Activated naive CD8-positive, alpha-beta T cell treated with anti-CD3 and anti-CD28 coated beads, Interleukin-2, amount 50 U/mL, for 24 hours (primary cell): ENCODE measurements at places on chromosomes 7 and 10.
A peak's percentile ranks its signal among the peaks of the same experiment; 100 is the strongest.

- DNase-seq: no peak
These were observed 1.3 kb upstream of the PTPRN2 start for GRCh38 chr7:158588878-158589442.

- DNase-seq: no peak
These were observed 48.5 kb downstream of the CPEB3 start for GRCh38 chr10:92242380-92242779.

GRCh38 chr10:18079665-18080295 is 60.4 kb upstream of the CACNB2 start:
- no peak for DNase-seq

GRCh38 chr7:24982917-24983316 is 2.9 kb upstream of the OSBPL3 start:
- peak; percentile 24 for DNase-seq

GRCh38 chr10:58733436-58733835 is 220.8 kb downstream of the BICC1 start:
- no peak for DNase-seq

DNA sequence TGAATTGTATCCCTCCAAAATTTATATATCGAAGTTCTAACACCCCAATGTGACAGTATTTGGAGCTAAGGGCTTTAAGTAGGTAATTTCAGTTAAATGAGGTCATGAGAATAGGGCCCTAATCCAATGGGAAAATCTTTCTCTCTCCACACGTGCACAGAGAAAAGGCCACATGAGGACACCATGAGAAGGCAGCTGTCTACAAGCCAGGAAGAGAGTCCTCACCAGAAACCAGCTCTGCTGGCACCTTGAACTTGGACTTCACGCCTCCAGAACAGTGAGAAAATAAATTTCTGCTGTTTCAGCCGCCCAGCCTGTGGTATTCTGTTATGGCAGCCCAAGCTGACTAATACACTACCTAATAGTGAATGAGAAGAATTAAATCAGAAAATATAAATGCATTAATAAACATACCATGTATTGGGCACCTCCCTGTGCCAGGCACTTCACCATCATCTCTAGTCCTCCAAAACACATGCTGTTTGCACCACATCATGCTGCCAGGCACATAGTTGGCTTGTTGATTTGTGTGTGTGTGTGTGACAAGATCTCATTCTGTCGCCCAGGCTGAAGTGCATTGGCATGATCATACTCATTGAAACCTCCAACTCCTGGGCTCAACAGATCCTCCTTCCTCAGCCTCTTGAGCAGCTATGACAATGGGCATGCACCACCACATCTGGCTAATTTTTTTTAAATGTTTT is 9.1 kb upstream of the TOMM7 start:
- DNase-seq: no peak

- no peak for DNase-seq
These were observed 40.5 kb downstream of the NRBF2 start for GRCh38 chr10:63173468-63174232.

- no peak for DNase-seq
These were observed 59.0 kb upstream of the CHST15 start for GRCh38 chr10:124152139-124153022.

DNA sequence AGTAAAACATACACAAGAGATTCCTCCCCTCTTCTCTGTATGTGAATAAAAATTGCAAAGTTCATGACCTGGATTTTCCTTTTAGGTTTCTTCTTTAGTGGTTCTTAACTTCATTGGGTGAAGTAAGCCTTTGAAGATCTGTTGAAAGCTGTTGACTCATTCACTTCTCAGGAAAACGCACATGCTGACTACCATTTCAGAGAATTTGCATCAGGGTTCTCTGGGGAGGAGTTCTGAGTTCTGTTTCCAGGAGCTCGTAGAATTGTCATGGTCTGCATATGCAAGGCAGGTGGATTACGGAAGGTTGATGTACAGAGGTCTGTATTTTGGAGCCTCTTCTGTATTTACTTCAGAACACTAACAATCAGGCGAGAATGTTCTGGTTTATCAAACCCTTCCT is 962 bp upstream of the SLC26A4 start:
- DNase-seq: peak; percentile 36

DNA sequence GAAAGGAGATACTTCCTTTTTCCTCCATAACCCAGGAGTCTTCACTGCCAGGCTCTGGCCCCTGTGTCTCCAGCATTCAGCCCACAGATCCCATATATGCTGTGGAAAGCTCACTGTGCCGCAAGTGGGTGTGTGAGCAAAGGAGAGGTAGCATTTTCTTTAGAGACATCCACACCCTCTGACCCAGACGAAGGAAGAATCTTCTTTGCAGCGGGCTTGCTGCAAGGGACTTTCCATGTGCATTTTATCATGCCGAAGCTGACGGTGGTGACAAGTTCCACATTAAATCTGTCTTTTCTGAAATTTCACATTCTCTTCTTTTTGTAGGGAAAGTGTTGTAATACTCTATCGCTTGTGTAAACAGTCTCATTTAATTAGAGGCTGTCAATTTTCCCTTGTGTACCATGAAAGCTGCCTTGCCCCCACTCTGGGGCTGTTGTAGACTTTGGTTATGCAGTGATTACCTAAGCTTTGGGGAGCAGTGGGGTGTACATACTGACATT is 409.5 kb downstream of the SUGCT start:
- DNase-seq: no peak

GRCh38 chr10:49170632-49171325 is 17.4 kb downstream of the TMEM273 start:
- DNase-seq: no peak

DNA sequence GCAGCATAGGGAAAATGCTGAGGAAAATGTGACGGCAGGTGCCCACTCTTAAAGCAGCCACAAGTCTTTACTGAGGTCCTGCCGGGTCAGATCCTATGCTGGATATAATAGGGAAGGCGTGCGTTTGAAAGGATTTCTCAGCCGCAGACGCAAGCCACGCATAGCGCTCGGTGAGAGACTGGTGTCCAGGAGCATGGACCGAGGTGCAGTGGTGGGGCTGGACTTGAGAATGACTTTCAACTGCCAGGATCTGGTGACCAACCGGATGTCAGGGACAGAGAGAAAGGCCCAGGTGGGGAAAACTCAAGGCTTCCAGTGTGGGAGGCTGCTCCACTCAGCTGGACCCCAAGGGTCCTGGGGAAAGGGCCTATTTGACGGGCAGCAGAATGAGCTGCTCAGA is 74.7 kb upstream of the INSIG1 start:
- no peak for DNase-seq

DNA sequence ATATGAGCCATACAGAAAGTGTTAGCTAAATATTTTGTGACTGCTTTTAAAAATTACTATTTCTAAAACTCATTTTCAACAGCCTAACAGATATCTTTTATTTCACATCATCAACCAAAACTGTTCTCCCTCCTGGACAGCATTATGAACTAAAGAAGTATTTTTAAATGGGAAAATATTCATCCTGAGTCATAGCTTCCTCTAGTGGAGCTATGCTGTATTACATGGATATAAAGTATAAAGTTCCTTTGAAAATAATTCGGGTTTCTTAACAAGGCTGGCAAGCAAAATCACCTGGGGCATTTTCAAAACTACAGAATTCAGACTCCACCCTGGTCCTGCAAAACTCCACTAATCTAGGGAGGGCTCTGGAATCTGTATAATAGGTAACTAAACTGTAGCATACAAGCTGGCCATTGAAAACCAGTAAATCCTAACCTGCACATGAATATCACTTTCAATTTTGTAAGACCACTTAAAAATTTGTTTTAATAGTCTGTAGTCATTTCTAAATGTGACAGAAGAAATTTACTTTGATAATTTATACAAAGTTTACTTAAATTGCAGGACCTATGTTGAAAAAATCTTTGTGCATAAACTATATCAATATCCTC is 53.5 kb downstream of the SCIN start:
- DNase-seq: no peak

GRCh38 chr10:105139363-105139896 is 498.3 kb downstream of the SORCS3 start:
- no peak for DNase-seq

GRCh38 chr7:43467406-43467805 is 115.5 kb upstream of the STK17A start:
- no peak for DNase-seq

- no peak for DNase-seq
These were observed 5.4 kb downstream of the ADAMTS14 start for GRCh38 chr10:70677620-70678249.

GRCh38 chr7:116621649-116622048 is 50.3 kb upstream of the MET start:
- no peak for DNase-seq

DNA sequence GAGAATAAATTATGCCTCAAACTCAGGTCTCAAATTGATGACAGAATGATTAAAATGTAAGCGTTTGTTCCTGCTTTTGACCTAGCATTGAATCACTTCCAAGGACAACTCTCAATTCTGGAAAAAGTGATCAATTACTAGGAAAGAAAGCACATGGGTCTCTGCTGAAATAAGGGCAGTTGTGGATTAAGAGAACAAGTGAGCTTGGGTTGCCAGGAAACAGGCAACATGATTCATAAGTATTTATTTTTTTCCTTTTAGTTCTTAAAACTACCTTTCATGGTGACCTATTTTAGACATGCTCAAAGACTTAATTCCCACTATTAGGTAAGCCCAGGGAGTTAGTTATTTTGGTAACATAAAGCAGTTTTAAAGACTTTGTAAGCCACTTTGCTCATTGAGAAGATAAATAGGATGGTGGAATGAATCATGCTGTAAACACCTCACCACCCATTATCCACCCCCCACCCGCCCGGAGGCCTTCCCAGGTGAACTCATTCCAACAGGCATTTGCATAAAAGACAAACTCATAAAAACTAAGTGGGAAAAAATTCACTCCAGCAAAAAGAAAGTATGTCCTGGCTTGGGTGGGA is 728.3 kb downstream of the SORCS1 start:
- DNase-seq: no peak

DNA sequence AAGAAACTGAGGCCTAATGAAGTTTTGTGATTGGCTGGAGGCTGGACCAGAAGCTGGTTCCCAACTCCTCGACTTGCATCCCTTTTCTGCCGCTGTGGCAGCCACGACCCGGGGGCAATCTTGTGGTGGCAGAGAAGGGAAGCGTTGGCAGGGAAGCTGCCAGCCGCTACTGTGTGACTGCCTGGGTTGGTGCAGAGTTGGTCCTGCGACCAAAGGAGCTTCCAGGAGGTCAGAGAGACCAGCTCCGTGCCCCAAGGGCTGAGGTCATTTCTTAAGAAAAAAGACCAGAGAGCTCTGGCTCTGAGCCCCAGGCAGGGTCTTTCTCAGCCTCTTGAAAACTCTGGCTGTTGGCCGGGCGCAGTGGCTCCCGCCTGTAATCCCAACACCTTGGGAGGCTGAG is 47.2 kb downstream of the PRF1 start:
- no peak for DNase-seq

- peak; percentile 52 for DNase-seq
These were observed 96.0 kb downstream of the HIPK2 start for GRCh38 chr7:139681812-139682135.

GRCh38 chr7:44694766-44695165 is 53.9 kb upstream of the ZMIZ2 start:
- DNase-seq: no peak

DNA sequence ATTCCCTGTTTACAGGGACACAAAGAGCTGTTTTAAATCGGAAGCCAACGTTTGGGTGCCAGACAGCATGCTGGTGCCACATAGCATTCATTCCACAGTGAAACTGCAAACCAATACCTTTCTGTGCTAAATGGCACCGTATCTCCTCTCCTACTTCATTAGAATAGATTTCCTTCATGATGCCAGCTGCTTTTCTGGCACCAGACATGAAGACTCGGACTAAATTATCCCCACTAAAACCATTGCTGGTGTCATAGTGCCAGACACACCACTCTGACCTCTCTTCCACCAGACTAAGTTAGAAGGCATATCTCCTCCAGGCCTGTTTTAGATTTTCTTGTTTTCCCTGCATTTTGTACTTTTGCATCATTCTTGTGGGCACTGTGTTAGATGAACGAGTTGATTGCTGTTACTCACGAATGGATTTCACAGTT is 155.1 kb downstream of the ETV1 start:
- no peak for DNase-seq

DNA sequence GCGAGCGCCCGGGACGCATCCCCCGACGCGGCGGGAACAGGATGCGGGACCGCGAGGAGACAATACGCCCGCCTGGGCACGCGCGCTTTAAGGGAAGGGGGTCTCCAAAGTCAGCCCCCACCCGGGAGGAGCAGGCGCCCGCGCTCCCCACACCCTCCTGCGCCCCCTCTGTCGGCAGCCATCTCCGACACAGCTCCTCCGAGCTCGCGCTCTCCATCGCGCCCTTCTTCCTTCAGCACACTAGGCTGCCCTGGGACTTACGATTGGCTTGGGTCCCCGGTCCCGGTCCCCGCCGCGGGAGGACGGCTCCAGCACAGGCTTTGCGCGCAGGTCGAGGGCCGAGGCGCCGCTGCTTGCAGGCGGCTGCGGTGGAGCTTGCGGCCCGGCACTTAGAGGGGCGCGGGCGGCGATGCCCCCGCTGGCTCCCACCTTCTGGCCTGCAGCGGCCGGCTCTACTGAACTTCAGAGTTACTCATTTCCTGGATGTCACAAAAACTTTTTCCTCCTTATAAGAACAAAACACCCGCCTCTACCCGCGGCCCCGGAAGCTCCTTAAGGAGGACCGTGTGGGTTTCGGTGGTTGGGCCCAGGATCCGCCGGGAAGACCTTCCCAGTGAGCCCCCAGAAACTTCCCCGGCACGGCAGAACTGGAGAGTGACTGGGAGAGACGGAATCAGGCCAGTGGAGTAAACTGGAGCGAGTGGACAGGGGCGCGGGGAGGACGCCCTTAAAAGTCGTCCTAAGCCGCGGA is at the start of gene ITPRIP:
ITPRIP (minus strand) TSS at position 481 of the 751 bp plus-strand sequence. CDS start 22,414 bp downstream, outside the sequence.
- DNase-seq: peak; percentile 74

DNA sequence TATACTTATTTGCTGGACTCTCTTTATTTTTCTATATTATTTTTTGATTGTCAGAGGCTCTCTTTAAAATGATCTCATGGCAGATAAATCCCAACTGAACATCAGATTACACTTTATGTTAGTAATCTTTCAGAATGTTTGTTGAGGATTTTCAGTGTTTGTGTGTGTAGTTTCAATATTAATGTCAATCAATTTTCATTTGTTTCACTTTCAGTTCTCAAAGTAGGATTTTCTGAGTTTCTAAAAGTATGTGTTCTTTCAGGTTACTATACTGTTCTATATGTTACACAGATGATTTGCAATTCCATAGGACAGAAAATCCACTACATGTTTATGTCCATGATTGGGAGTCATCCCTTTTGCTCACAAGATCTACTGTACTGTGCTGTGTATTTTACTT is 311.9 kb upstream of the POT1 start:
- no peak for DNase-seq
